Choroid plexus epithelial cell (primary cell): ENCODE measurements at places on chromosomes 6 and 20.

DNA sequence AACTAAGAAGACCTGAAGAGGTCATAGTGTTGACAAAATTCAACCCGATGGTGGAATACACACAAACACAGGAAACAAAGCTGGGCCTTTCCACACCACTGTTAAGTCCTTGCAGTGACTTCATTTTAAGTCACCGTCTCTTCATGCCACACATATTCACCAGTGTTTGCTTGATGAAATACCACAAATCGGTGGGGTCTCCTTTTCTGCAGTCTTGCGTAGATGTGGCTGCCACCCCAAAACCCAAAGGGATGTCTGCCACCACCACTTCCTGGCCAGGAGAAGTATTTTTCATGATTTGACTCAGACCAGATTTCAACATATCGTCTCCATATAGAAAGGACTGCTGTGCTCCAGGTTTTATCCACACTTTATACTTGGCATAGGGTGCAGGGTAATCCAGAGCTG, 11.0 kb upstream of the COL10A1 start:
- peak; percentile 14 for DNase-seq

DNA sequence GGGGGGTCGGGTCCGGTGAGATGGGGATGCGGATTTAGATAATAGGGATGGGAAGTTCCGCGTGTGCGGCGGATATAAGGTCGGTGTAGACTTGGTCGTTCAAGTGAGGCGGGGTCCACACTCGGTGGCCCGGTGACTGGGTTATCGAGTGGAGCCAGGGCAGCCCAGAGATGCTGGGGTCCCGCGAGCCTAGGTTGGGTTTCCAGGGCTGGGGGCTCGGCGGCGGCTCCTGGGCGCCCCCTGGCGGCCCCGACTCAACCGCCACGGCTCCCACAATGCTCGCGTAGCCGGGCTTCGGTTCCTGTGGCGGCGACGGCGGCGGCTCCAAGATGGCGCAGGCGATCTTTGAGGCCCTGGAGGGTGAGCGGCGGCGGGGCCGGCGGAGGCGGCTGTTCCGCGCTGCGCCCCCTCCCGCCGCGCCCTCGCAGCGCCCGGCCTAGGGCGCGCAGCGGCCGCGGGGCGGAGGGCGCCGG, at the start of gene ZNF341:
TSS of gene ZNF341 (plus strand) at position 304 of the 473 bp plus-strand sequence. CDS start at position 330, 26 bp downstream.
- DNase-seq: no peak

GRCh38 chr6:37920667-37921066, 101.1 kb downstream of the ZFAND3 start:
- no peak for DNase-seq

GRCh38 chr6:3902871-3903648, 53.9 kb downstream of the FAM50B start:
- no peak for DNase-seq

GRCh38 chr6:10451394-10451793, 36.5 kb upstream of the TFAP2A start:
- DNase-seq: no peak

DNA sequence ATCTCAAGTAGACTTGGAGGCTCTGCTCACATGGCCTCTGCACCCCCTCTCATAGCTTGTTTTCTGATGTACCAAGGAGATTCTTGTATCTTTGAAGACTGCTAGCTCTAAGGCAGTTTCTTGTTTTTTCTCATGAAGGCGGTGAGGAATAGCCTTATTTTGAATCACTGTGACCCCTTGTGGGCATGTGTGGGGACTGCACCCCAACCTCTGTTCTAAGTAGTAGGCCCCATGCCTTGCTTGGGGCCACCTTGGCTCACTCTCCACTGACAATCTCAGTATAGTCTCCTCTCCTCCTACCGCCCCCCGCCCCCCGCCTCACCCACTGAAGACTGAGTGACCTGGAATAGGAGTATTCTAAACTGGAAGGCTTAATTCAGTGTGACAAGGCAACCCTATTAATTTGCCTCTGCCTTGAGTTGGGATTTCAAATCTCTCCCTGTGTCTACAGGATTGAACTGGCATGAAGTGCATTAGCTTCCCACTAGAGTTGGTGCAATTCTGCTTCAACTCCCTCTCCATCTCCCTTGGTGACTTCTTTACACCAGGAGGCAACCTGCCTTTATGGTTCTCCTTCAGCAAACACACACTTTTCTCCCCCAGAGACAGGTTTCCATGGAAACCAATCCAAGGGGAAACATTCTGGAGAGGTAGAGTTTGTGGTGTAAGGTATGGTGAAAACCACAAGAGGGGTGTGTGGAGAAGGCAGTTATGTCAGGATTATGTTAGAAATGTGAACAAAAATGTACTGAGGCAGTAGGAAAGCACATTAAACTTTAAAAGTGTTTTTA, 75.4 kb upstream of the ECI2 start:
- peak; percentile 85 for DNase-seq

DNA sequence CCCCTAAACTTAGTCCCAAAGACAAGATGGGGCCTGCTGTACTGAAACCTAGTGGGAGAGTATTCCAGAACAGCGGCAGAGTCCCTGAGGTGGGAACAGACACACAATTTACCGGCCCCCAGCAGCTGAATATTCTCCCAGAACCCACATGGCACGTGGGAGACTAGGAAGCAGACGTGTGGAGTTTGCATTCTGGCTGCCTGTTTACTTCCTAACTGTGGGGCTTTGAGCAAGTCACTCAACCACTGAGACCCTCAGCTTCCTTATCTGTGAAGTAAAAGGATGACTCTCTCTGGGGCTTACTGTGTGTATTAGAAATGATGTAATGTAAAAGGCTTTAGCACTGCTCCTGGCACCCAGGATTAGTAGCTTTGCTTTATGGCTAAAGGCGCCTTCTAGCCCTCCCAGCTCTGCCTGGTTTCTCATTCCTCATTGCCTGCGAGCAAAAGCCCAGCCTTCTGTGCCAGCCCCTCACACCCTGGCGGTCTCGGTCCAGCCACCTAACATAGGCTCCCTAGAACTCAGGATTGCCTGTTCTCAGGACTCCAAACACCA, 353.1 kb downstream of the CDC5L start:
- DNase-seq: no peak

DNA sequence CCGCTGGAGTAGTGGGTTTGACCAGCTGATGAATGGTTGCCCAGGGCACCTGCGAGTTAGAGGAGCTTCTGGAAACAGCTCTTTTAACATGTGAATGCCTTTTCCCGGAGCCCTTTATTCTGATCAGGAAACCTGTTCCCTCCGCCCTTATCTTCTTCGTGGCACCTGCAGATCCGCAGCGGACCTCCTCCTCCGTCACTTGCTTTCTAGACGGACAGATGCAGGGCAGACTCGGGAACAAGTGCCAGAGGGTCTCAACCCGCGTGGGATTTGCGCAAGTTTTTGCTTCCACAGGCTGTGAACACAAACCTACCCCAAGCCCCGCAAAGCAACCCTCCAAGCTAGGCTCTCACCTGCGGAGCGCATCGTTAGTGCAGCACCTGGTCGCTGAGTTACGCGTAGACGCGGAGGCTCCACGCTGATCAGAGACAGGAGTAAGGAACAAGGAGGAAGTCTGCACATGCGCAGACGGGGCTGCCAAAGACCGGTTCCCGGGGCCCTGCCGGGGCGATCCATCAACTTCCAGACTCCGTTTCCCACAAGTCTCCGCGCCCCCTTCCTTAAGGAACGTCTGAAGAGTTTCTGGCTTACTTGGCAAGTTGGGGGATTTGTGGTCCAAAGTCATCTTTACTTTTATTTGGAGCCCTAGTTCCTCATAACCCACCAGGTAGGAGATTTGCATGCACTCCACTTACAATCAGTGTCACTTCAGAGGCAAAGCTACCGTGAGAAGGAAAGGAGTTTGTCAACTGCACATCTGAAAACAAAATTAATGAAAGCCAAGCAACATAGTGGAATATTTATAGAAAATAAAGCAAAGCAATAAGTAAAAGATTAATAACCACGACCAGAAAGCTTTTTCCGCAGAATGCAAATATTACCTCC, 52.7 kb upstream of the ELMO2 start:
- DNase-seq: peak; percentile 1

DNA sequence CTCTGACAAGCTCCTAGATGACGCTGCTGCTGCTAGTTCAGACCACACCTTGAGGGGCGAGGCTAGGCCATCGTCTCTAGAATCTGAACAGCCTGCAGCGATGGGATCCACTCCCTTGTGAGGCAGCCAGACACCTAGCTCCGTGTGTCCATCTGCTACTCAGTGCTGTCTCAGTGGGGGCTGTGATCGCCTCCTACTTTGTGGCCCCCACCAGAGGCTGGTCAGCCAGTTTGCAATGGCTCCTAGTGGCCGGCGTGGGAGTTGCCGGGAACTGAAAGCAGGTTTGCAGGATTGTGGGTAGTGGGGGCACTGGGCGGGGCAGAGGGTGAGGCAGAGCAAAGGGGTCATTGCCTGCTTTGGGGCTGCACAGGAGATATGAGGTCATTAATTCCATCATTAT, 2.8 kb downstream of the CCN5 start:
- no peak for DNase-seq

DNA sequence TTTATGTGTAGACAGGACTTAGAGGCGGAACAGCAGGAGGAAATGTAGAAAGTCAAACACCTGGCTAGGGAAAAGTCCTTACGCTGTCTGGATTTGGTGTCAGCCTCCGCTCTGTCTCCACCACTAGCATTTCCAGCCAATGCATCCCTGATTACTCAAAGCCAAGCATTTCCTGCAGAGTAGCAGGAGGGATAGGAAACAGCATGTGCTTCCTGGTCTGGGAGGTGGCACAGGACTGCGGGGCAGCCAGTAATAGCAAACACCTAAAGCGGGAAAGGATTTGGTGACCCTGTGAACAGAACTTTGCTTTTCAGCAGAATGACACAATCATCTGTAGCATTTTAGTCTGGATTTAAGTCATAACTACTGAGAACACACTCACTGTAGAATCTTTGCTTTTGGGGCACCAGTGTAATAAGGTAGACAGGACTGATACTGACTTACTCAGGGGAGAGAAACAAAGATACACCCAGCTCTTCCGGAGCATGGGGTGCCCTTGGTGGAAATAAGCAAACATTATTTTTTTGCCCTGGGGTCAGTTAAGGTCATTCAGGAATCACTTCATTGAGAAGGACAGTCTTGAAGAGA, 133.3 kb upstream of the AHI1 start:
- DNase-seq: peak; percentile 41

DNA sequence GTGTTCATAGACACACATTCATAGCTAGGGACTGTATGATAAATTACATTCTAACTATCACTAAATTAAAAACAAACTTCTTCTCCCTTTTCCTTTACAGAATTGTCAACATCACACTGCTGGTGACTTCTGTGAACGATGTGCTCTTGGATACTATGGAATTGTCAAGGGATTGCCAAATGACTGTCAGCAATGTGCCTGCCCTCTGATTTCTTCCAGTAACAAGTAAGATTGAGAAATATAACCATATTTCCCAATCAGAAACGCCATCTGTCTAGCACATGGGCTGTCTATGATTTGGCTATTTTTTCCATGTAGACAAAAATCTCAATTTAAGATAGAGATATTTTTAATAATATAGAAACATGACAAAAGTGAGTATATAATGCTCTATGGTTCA, 367.7 kb downstream of the ARHGAP18 start:
- peak; percentile 78 for DNase-seq

DNA sequence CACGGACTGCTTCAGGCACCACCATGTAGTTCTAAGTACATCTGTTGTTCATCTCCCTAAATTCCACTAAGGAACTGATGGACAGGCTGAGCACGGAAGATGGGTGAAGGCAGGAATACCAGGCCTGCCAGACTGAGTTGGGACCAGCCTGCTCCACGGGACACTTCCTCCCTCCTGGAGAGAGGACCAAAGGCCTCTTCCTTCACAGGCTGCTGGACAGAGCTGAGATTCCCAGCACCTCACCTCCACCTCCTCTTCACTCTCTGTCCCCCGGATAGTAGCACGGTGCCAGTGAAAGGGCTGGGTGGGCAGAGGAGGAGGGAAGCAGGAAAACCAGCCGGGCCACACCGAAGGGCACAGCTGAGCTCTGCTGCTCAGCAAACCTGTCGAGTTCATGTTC, 22.9 kb upstream of the TCFL5 start:
- no peak for DNase-seq

- DNase-seq: no peak
Measured at GRCh38 chr6:34332251-34333198, 59.9 kb downstream of the NUDT3 start.

DNA sequence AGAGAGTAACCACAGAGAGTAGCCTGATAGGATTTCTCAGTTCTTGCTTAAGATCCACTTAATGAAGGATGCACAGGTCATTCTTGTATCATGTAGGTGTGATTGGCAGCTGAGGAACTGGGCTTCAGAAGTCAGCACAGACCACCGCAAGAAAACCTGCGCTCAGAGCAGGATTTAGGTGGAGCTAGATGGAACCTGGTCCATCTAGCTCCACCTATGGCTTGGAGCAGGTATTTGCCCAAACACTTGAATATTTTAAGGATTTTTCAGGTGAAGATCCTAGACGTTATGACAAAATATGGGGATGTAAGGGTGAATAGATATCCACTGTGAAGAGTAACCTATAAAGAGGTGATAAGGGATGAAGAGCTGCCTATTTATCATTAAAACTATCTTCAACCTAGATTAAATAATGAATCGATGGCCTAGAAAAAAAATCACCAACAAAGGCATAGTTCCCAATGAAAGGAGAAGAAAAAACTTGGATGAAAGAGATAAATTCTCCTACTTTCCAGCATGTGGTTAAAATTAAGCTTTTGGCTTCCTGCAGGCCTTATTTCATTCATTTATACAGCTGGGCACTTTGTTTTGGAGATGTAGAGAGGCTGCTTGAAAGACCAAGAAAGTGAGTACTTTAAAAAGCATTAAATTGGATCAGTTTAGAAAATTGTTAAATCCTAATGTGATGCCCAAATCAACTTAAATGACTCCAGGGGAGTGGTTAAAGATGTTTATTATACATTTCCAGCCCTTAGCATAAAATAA, 778.4 kb upstream of the GJE1 start:
- DNase-seq: no peak

DNA sequence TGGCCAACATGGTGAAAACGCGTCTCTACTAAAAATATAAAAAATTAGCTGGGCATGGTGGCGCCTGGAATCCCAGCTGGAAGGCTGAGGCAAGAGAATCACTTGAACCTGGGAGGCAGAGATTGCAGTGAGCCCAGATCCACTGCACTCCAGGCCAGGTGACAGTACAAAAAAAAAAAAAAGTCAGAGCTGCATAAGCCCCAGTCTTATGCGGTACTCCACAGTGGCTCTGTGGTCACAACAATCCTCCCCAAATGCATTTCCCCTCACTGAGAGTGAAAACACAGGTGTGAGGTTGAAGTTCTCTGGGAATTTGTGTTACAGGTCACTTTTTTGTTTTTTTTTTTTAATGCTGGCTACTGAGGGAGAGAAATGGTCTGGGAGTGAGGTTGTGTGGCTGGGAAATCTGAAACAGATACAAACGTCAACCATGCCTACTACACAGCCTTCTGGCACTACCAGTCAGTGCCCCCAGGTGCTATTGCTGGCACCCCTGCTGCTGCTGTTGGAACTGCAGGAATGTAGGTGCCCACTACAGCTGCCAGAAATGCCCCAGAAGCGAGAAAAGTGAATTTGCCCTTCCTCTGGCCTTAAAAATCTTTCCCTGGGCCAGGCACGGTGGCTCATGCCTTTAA, 5.7 kb downstream of the MRPS26 start:
- DNase-seq: no peak

GRCh38 chr20:58690396-58691135, 2.0 kb upstream of the NPEPL1 start:
- peak; percentile 83 for DNase-seq

- no peak for DNase-seq
Measured at GRCh38 chr6:132995432-132995831, 181.1 kb downstream of the RPS12 start.

- peak; percentile 76 for DNase-seq
Measured at GRCh38 chr6:84462698-84463097, 235.3 kb upstream of the CEP162 start.

- no peak for DNase-seq
Measured at GRCh38 chr6:169702840-169703246, 917 bp downstream of the C6orf120 start.
